Coronary artery (tissue), 2 donors: ENCODE measurements at places on chromosomes 16 and 17.

DNA sequence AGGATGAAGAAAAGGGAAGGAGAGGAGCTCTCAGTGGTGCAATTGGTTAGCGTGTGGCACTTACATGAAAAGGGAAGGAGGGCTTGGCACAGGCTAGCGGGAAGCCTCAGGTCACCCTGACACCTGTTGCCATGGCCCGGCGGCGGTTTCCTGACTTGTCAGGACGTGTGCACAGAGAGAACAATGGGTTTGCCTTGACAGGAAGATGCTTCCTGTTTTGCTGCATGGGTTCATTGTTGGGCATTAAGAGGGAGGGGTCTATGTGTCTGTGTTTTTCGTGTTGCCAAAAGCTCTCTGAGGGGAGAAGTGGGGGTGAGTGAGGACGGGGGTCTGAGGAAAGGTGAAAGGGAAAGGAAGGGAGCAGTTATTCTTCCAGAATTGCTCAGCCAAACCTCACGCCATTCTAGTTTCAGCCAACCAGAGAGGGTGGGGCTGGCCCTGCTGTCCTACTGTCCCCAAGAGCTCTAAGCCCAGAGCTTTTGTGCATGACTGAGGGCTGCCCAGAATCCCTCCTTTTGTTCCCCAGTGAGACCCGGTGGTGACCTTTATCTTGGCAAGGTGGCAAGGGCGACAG lies 17.1 kb upstream of the CCR7 start:
- DNase-seq, result no peak

DNA sequence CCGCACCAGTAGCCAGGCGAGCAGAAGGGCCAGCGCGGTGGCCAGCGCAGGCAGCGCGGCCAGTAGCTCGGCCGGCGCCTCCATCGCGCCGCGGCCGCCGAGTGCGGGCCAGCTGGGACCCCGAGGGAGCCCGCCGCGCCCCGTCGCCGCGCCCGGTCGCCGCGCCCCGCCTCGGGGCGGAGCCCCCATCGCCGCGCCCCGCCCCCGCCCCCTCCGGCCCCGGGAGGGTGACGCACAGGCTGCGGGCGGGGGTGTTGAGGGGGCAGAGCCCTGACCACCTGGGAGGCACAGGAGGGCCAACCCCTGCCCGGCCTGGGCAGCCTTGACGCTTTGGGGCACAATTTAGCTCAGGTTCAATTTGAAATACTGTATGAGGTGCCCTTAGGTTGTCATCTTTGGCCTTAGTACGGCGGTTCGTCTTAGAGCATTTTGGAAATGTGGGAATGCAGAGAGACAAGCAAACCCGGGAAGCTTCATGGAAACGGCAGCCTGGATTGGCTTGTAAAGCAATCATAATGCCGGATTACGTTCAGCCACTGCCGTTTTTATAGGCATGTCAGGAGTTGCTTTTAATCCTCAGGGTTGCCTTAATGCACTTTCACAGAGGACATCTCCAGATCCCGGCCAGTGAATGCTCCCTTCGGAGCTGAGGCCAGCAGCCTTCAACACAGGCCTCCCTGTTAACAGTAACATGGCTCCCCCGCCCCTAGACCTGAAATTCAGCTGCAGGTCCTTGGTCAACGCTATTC lies at the start of gene MXRA7:
Gene MXRA7 (minus strand): TSS at position 103 of the 749 bp plus-strand sequence. CDS start 19 bp downstream, at position 84.
- peak; percentile 90 for DNase-seq

- DNase-seq, result no peak
These were observed 188.5 kb downstream of the MAP2K6 start for GRCh38 chr17:69602972-69603371.

DNA sequence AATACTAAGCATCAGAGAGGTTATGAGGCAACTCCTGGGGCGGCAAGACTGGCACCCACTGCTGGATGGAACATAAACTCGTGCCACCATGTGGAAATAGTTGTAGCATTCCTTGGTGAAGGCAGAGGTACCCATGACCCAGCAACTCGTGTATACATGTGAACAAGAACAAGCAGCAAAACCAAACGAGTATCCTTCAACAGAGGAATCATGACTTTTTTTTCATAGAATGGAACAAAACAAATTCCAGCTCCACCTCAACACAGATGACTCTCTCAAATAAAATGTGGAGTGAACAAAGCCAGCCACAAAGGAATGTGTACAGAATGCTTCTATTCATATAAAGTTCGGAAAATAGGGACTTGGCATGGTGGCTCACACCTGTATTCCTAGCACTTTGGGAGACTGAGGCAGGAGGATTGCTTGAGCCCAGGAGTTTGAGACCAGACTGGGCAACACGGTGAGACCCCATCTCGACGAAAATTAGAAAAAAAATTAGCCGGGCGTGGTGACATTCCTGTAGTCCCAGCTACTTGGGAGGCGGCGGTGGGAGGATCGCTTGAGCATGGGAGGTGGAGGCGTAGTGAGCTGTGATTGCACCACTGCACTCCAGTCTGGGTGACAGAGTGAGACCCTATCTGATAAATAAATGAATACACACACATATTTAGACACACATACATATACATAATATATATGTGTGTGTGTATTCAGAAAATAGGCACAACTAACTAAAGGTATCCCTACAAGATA lies 35.3 kb downstream of the B9D1 start:
- no peak for DNase-seq

- DNase-seq, result no peak
These were observed 5.9 kb upstream of the HSD11B2 start for GRCh38 chr16:67425061-67425460.

GRCh38 chr17:77141846-77142449 lies 1.2 kb downstream of the SEC14L1 start:
- DNase-seq, result no peak

DNA sequence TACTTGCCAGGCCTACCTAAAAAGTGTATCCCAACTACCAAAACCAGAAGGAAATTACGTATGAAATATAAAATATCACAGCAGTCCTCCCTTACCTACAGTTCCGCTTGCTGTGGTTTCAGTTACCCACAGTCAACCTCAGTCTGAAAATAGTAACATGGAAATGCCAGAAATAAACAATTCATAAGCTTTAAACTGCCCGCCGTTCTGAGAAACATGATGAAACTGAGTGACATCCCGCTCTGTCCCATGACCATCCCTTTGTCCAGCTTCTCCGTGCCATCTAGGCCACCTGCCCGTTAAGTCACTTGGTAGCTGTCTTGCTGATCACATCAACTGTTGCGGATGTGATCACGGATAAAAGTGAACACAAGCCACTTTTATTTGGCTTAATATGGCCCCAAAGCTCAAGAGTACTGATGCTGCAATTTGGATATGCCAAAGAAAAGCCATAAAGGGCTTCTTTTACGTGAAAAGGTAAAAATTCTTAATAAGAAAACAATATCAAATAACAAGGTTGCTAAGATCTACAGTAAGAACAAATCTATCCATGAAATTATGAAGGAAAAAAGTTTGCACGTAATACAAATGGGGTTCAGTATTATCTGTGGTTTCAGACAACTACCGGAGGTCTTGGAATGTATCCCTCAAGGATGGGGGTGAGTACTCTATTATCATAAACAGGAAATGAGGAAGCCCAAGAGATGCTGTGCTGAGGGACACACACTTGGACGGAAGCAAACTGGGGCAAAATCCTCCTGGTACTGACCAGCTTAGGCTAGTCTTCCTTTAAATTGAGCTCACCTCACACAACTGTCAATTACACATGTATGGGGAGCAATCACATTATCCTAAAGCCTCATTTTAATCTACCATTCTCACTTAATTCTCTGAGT lies 8.2 kb downstream of the USP22 start:
- no peak for DNase-seq

DNA sequence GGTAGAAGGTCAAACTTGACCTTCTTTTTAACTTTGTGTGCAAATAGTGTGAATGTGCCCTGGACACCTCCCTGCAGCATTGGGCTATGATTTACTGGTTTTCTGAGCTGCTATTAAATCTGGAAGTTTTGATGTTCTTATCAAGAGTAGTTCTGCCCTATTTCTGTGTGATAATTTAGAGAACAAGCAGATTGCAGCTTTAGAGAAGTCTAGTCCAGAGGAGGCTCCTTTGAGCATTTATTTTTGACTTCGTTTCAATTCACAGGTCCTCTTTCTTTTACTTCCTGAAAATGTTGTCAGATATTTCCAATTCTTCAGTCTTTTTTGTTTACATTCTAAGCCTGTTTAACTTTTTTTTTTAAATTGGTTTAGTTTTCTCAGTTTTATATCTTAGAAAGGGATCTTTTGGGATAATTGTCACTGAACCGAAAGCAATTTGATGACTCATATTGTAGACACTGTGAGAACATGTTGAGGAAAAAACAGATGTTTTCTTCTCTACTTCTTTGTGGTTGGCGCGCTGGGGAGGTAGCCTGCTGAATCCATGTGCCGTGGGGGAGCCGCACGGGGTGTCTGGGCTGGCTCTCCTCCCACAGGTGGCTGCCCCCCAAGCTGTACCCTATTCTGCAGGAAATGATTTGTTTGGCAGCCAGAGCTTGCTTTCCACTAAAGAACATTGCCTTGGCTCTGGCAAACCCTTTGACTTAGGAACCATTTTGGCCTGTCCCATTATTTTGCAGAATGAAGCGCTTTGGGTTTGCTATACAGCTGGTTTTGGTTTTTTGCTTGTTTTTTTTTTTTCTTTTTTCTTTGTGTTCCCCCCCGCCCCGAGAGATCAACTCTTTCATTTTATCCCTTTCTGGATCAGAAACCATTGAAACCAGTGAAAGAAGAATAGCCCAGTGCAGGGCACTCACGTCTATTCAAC lies 53.4 kb downstream of the MFSD11 start:
- DNase-seq, result no peak

- DNase-seq, result peak; percentile 55
These were observed 265.8 kb upstream of the TNRC6C start for GRCh38 chr17:77692571-77693161.

DNA sequence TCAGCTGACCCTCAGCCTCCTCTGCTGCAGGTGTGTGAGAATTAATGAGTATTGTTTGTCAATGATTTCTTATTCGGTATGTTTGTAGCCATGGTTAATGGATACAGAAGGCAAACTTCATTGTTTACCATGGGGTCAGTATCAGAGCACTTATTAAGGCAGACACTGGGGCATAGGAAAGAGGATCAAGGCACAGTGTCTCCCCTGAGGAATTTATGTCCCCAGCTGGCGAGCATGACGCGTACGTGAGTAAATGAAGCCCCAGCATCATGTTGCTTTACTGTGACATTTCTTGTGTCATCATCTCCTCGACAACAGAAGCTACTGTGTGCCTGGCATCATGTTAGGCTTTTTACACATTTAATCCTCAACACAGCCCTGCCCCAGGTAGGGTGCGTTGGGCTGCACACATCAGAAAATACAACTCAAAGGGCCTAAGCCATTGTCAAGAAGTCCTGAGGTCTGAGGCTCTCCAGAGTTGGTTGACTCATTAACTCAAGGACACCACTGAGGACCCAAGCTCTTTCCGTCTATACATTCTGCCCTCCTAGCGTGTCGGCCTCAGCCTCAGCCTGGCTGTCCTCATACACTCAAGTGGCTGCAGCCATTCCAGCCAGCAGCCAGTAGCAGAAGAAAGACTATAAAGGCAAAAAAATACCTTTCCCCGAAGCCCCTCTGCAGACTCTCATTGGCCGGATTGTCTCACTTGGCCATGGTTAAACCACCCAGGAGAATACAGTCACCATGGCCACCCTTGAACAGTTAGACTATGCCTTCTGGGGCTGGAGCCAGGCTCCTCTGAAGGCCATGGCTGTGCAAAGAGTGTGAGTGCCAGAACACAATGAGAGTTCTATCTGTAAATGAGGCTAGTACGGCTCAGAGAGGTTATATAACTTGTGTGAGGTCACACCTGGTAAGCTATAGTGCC lies 13.9 kb upstream of the ZCCHC14 start:
- DNase-seq, result no peak

DNA sequence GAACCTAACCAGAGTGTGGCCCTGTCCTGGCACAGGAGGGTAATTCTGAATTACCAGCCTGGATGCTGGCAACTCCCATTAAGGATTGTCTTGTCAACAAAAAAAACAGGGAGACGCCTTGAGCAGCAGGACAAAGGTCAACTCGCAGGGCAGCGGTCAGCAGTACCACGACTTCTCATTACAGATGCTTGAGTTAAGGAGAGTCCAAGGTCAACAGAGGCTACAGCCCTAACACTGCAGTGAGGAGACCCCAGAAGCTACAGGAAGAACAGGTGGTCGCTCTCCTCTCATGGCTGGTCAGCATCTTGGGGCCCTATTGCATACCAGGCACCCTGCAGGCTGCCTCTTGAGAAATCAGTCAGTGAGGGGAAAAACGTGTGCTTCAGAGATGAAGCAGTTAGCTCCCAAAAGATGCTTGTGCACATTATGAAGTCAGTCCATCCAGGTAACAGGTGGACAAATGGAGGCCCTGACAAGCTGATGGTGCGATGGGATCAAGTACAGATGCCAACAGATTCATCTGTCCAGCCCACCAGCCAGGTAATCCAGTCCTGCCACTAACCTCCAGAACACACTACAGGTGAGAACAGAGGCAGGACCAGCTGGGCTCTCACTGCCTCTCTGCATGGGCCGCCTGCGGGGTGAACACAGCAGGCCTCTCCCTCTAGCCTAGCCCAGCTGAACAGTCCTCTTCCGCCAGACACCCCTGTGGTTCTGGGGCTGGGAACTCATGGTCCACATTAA lies 4.2 kb downstream of the CSNK1D start:
- no peak for DNase-seq

- no peak for DNase-seq
These were observed 2.0 kb downstream of the YWHAE start for GRCh38 chr17:1398028-1398427.

- no peak for DNase-seq
These were observed 77.0 kb downstream of the CACNG1 start for GRCh38 chr17:67121316-67121891.

DNA sequence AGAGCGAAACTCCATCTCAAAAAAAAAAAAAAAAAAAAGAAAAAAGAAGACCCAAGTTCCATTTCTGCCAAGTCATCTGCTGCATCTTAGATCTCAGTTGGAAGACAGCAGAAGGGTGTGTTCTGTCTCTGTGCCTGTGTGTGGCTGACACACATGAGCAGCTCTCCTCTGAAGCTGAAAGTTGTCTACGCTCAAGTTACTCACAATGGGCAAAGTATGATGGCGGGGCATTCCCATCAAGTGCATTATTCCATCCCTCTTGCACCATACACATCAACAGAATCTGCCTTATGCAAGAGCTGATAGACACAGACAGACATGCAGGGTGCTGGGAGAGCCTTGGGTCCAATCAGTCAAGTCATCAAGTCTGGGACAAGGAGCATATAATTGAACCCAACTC lies 402.2 kb downstream of the XYLT1 start:
- DNase-seq, result no peak

DNA sequence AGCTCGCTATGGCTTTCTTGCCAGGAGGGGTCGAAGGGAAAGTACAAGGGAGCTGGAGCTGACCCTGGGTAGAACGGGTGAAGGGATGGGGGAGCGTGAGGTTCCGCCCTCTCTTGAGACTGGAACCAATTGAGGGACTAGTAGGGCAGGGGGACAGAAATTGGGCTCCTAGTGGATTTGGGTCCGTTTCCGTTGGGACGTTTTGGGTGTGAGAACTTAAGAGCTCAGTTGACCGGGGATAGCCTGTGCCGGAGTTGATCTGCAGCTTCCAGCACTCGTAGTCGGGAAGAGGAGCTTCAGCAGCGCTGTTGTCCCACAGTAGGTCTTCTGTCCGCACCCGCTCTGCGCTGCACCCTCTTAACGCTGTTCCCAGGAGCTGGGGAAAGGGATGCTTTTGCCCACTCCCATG lies 481 bp downstream of the CNTROB start:
- no peak for DNase-seq

GRCh38 chr17:43143201-43143600 lies 18.0 kb upstream of the BRCA1 start:
- no peak for DNase-seq
